ENCODE measurements at places on chromosomes 1 and 21.

DNA sequence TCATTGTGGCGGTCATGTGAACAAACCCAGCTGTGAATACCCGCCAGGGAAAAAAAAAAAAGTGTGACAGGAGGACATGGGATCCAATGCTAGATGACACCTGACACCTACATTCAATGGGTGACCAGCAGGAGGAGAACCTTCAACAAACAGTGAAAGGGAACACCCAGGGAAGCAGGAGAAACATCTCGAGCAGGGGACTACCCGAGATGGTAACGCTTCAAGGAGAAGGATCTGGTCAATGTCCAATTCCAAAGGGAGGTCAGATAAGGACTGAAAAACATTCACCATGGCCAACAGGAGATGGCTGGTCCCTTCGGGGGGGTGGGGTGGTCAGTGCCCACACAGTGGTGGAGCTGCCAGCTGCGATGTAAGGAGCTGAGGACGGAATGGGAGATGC lies 46.3 kb downstream of the PTPN14 start:
- no peak for DNase-seq

DNA sequence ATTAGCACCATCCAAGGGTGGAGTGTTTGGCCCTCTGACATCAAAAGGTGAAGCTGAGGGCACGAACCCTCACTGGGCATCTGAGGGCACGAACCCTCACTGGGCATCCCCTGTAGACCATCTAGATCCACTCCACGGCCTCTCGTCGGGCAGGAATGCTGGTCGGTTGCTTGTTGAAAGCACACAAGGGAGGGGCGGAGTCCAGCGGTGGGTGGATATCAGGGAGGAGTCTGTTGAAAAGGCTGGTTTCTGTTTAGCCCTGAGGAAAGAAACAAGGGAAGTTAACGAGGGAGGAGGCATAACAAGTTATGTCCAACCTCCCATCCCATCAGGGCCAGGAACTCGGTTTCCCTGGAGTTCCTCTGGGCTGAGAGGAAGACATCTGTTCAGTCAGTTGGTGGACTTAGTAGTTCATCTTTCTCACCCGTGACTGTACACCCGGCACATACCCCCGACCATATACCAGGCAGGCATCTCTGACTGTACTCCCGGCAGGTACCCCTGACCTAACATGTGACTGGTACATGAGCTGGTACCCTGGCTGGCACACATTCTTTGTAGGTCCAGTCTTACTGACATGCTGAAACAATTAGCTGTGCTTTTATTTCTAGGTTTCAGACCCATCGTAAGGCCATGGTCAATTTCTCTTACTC lies 32.1 kb upstream of the PDE9A start:
- DNase-seq, result no peak

- DNase-seq, result peak; percentile 27
Measured at GRCh38 chr1:226625326-226625725, 76.8 kb downstream of the STUM start.

DNA sequence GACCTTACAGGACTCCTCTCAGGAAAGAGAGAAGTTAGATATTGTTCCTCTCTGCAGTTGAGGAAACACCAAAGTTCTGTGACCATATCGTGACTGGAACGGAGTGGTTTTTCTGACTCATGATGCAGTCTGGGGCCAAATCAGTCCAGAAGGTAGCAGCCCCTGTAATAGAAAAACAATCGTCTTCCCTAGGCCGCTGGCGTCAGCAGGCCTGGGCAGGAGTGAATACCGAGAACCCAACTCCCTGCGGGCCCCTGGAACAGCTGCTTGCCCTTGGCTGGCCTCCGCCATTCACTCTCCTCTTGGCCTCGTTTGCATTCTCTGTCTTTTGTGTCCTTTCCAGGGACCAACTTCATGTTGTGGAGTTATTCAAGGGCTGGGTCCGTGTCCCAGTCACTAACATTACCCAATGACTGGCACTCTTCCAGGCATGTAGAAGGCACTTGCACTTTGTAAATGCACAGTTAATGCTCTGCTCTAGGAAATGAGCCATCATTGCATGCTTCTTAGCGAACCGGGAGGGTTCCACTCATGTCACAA lies 10.9 kb upstream of the CD101 start:
- DNase-seq, result no peak

DNA sequence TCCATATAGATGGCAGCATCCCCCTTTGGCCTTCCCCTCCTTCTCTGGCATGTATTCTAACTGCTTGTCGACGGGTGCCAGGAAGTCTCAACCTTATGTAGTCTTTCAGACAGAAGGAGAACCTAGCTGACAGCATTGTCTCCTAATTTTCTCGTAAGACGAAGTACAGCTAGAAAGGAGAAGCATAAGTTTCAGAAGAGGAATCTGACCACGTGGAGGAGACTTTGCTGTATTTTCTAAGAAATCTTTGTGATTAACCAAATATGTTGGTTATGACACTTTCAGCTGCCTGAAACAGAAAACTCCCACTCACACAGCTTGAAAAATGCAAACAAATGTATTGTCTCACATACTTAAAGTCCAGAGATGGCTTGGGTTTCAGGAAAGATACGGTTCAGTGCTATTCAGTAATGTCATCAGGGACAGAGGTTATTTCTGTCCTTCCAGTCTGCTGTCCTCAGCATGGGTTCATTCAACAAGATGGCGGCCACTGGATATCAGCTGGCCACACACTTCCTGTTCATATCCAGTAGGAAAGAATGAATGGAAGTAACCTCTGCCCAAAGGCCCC lies 109.5 kb upstream of the ZNF648 start:
- no peak for DNase-seq

- DNase-seq, result no peak
Measured at GRCh38 chr1:18668750-18669404, 38.2 kb downstream of the PAX7 start.

DNA sequence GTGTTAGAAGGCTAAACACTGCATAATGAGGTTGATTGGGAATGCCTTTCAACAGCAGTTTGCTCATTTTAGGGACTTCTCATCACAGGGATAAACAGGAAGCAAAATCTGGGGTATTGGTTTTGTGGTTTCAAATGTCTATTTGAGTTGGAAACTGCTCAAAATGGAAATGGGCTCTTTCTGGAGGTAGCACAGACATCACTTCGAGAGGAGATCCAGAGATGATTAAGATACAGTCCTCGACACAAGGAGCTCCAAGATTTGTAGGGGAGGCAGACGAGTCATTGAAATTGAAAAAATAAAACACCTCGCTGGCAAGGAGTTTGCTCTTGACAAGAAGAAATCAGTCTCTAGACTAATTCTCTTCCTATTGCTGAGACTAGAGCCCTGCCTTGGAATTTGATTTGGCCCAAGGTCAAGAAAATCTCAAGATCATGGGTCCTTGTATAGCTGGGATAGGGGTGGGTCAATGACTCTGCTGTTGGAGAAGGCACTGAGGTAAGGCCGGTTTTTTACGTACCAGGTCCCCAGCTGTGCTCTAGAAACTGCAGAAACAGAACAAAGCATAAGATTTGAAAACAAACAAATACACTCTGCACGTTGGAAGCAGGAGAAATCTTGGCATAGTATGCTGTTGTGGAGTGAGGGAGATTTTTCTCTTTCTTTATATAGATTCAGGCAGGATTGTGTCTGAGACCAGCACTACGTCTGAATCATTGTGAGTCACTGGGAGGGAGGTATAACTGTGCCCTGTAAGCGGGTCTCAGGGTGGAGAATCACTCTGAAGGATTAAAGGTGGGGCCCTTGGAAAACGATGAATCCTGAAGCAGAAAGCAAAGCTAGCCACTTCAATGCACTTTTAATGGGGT lies 17.7 kb upstream of the KLHDC8A start:
- no peak for DNase-seq

DNA sequence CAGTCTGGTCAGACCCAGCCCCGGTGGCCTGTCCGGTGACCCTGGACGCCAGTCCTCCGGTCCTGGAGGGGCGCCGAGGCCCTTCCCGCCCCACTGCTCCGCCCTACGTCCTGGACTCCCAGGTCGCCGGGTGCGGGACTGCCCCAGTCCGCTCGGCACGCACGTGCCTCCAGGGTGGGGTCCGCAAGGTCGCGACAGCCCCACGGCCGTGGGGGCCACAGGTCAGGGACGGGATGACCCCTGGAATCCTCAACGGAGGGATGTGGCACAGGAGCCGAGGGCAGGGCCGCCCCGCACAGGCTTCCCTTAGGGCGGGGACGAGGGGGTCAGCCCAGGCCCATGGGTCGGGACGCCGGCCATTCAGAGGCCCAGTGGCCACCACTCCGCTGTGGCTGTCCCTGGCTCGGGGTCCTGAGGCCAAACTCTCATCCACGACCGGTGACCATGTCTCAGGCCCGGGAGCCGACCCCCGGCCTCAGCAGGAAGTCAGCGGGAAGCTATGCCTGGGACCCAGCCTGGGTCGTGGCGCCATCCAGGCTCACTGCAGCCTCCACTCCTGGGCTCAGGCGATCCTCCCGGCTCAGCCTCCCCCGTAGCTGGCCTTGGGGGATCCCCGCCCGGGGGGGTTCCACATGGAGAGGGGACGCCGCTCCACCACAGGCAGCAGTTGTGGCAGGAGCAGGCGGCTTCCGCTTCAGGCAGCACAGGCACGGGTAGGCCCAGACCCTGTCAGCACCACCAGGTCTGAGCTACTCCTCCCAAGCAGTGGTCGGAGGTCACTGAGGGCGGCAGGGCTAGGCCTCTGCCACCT lies 599 bp upstream of the TMEM240 start:
- no peak for DNase-seq

DNA sequence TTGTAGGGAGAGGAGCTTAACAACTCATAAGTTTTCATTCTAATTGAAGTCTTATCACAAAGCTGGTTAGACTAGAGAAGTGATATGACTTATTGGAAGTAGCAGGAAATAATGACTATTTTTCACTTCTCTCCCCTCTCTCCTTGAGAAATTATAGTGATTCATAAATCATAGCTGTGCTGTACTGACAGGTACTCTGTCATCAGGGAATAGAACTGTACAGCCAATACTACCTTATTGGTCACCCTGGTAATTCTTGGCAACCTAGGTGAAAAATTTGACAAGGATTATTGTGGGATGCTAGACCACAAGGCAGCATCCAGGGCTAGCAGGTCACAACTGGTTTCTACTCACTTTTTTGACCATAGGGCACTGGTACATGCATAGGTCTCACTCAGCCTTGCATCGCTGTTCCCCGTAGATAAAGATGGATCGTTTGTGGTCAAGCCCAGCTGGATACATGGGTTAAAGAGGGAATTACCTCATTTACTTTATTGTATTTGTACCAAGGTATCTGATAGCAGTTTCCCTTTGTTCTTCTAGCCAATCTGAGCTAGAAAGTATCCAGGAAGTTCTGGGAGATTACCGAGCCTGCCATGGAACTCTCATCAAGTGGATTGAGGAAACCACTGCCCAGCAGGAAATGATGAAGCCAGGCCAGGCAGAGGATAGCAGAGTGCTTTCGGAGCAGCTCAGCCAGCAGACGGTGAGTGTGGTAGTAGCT lies 113.6 kb downstream of the MACF1 start:
- no peak for DNase-seq

DNA sequence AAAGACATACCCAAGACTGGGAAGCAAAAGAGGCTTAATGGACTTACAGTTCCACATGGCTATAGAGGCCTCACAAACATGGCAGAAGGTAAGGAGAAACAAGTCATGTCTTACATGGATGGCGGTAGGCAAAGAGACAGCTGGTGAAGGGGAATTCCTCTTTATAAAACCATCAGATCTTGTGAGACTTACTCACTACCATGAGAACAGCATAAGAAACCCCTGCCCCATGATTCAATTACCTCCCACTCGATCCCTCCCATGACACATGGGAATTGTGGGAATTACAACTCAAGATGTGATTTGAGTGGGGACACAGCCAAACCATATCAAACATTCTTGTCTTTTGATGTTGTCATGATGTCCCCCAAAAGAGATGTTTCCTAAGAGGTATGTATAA lies 103.3 kb downstream of the DUSP10 start:
- no peak for DNase-seq

- DNase-seq, result no peak
Measured at GRCh38 chr21:20110368-20110767, 887.8 kb upstream of the NCAM2 start.

DNA sequence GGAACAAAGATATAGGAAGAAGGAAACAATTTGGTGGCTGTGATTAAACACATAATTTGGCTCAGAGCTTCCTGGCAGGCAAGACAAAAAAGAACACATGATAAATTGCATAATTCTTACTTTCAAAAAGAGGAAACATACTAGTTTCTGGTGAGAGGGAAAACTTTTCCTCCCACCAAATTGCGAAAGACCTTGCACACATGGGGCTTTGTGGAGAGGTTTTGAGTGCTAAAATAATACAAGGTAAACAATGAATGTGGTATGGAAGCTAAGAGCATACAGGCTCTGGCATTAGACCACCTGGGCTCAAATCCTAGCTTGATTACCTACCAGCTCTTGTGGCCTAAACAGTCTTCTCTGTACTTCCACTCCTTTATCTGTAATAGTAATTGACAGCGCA lies 140.2 kb upstream of the HOOK1 start:
- DNase-seq, result no peak

DNA sequence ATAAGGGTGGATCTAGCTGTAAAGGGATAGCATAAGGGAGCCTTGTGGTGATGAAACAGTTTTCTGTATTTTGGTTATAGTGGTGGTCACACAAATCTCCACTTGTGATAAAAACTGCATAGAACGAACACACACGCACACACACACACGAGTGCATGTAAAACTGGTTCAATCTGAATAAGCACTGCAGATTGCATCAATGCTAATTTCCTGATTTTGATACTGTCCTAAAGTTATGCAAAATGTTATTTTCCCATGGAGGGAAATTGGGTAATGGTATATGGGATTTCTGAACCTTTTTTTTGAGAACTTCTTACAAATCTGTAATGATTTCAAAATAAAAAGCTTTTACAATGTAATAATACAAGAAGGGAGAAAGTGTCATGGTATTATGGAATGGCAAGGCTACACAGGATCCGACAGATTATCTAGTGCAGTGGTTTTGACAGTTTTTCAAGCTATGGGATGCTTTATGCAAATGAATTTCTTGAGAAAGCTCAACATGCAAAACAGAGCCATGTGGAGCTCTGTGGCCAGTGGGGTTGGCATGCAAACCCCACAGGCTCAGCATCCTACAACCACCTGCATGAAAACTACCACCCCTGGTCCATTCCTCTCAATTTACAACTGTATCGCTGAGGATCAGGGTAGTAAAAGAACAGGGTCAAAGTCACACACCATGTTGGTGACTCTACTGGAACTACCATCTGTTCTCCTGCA lies 18.8 kb downstream of the SLC41A1 start:
- DNase-seq, result no peak

DNA sequence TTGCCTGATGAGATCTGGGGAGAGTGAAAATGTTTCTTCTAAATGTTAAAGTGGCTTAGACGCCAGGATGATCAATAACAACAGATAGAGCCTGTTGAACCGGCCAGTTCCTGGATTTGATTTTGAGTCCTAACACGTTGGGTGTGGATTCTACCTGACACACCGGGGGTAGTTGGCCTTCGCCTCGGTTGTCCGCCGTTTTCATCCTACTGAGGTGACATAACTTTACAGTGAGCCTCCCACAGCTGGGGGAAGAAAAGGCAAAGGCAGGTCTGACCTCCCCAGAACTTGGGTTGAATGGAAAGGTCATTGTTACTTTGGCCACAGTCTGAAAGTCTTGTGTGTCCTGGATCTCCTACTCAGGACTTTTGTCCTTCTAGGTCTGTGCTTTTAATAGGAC lies 1.1 kb downstream of the PGD start:
- no peak for DNase-seq

All from activated CD4-positive, CD25-positive, alpha-beta regulatory T cell treated with anti-CD3 and anti-CD28 coated beads, Interleukin-2, amount 50 U/mL, for 72 hours (primary cell).